ENCODE measurements at places on chromosomes 6 and 20.

DNA sequence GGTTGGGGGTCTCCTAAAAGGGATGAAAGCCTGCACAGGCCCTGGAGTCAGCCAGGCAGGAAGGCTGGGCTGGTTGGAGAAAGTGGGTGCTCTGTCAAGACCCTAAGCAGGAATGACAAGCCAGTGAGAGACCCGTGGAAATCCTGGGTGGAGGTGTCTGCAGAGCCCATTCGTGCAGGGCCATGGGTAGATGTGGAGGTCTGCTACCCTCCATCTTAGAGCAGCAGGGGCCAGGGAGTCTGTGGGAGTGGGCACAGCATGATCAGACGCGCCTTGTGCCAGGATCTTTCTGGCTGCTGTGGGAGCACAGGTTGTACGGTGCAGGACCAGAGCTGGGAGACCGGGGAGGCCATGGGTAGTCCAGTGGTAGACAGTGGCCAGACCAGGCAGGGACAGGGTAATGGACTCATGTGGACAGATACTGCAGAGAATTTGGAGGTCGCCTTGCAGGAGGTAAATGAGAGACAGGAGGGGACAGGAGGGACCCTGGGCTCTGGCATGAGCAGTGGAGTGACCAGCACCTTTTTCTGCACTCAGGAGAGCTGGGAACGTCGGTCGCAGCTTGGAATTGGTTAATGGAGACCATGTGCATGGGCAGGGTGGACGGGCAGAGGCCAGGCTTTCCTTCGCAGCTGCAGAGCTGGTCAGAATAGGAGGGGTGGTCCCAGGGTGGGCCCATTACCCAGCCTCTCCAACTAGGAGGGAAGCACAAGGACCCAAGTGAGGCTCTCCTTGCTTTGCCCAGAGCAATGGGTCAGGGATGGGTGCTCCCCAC is 203.5 kb upstream of the PMEPA1 start:
- DNase-seq: no peak

DNA sequence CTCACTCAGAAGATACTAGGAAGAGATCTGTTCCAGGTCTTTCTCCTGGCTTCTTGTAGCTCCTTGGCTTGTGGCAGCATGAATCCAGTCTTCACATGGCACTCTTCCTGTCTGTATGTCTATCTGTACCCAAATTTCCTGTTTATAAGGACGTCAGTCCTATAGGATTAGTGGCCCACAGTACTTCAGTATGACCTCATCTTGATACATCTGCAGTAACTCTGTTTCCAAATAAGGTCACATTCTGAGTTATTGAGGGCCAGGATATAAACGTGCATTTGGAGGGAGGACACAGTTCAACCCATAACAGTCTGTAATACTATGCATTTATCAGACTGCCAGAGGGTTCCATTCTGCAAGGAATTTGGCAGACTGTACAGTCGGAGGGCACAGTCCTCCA is 57.6 kb upstream of the DYNLRB1 start:
- DNase-seq: no peak

GRCh38 chr6:11232770-11233626 is 530 bp upstream of the NEDD9 start:
- no peak for DNase-seq

DNA sequence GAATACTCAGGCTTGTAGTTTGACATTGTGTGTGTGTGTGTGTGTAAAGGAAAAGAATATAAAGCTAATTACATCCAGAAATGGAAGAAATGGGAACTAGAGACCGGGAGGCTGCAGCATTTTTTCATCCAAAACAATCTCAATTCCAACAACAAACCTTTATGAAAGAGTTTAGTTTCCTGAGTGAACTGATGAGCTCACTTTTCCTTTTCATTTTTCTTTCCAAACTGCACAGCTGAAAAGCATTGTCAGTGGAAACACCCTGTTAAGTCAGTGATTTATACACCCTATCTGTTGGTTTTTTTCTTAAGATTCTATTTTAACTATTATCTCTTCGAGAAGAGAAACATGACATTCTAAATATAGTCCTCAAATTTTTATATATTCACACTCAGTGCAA is 130.9 kb downstream of the RFPL4B start:
- DNase-seq: no peak

DNA sequence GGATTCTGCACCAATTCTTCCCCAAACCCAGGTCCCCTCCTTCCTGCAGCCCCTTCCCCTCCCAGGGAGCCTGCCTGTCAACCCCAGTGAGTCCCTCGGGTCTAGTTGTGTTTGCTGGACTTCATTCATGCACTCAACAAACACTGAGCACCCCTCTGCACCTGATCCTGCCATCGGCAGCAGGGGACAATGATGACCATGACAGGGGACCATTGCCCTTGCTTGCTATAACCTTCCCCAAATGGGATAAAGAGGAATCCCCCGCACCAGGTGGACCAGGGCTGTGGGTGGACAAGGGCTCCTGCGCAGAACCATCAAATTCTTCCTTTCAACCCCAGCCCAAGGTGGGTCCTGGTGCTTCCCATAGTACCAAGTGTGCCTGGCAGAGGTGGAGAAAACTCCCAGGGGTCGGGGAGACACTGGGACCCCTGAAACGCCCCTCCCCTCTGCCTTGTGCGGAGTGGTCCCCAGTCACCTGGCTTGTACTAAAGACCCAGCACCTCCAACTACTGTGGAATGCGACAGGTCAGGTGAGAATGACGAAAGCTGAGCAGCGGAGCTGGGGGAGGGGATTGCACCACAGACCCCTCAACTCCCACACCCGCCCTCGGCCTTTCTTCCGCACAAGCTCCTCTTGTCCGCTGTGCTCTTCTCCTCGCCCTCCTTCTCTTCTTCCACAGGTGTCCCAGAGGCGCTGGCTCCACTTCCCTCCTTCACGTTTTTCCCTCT is 119.9 kb upstream of the ZNF217 start:
- DNase-seq: no peak

- no peak for DNase-seq
These were observed 116.3 kb upstream of the SLC2A12 start for GRCh38 chr6:134168590-134169208.

DNA sequence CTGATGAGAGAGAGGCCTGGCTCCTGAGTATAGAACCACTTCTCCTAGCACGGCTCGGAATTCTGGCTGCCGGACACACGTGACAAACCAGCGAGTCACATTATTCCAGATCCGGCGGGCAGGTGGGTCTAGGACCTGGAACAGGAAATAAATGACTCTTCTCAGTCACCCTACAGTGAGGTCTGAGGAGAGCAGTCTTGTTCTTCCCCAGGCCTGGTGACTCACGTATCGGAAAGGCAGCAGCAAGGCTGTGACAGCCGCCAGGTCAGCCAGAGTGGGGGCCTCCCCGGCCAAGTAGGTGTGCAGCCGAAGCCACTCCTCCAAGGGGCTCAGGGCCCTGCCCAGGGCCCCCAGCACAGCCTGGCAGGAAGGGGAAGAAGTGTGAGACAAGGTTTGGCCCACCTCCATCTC is 2.8 kb downstream of the VARS1 start:
- no peak for DNase-seq

GRCh38 chr6:155248008-155249001 is 15.5 kb upstream of the CLDN20 start:
- DNase-seq: no peak

GRCh38 chr6:165937564-165938358 is 229.9 kb downstream of the TBXT start:
- no peak for DNase-seq

GRCh38 chr6:33695451-33695887 is 16.0 kb downstream of the UQCC2 start:
- no peak for DNase-seq

DNA sequence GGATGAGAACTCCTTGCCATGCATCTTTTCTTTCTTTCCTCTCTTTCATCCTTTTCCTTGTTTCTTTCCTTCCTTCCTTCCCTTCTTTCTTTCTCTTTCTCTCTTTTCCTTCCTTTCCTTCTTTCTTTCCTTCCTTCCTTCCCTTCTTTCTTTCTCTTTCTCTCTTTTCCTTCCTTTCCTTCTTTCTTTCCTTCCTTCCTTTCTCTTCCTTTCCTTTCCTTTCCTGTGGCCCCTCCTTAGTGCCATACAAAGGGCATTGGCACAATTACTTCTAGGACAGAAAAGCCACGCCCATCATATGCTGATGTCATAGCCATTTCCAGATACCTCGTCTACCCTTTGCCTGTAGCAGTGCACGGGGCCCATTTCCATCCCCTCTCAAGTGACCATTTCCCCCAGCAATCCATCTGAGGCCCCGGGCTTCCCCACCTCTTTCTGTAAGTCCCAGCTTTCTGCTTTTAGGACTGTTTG is 2.2 kb upstream of the CENPB start:
- no peak for DNase-seq
